ENCODE measurements at places on chromosomes 5 and 9.

GRCh38 chr5:77321793-77322394 lies 111.4 kb downstream of the PDE8B start:
- H3K36me3 ChIP-seq = no peaks in the 10 kb centered on the region
- H3K27ac ChIP-seq = no peak overlapping the region
- no peaks in the 10 kb centered on the region for H3K4me1 ChIP-seq
- no peak overlapping the region for H3K4me3 ChIP-seq
- no peak for DNase-seq
- H3K27me3 ChIP-seq = no peaks in the 10 kb centered on the region

- H3K4me3 ChIP-seq = no peak overlapping the region
- no peak for DNase-seq
- no peaks in the 10 kb centered on the region for H3K36me3 ChIP-seq
- no peaks in the 10 kb centered on the region for H3K27me3 ChIP-seq
- no peak overlapping the region for H3K27ac ChIP-seq
These were observed 123.1 kb upstream of the C6 start for GRCh38 chr5:41336471-41336870.

GRCh38 chr9:19965336-19965735 lies 176.5 kb upstream of the SLC24A2 start:
- no peak overlapping the region for H3K4me3 ChIP-seq
- H3K27ac ChIP-seq = no peak overlapping the region
- DNase-seq = no peak

GRCh38 chr5:40395251-40395650 lies 284.5 kb upstream of the PTGER4 start:
- no peak overlapping the region for H3K27ac ChIP-seq
- no peaks in the 10 kb centered on the region for H3K36me3 ChIP-seq
- no peak for DNase-seq
- peaks cover 4% of the 10 kb centered on the region for H3K4me1 ChIP-seq
- H3K27me3 ChIP-seq = no peaks in the 10 kb centered on the region

DNA sequence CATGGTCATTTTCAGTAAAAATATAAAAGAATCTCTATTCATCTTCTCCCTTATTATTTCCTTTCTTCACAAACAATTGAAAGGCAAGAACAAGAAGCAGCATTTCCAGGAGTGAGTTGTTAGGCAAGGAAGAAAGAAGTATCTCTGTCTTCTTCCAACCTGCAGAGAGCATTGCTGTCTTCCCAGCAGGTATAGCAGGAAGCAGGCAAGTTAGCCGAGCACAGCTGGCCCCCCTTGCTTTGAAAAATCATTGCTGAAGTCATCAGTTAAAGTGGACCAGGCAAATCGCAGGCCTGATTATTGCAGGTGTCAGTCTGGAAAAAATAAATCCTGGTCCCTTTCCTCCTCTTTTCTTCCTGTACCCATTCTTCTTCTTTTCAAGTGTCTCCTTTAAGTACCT lies 353.1 kb upstream of the BRINP1 start:
- DNase-seq = no peak
- no peaks in the 10 kb centered on the region for H3K36me3 ChIP-seq
- peaks cover 9% of the 10 kb centered on the region for H3K27me3 ChIP-seq
- H3K4me1 ChIP-seq = no peaks in the 10 kb centered on the region

- peaks cover 85% of the 10 kb centered on the region for H3K4me1 ChIP-seq
- H3K36me3 ChIP-seq = no peaks in the 10 kb centered on the region
- peak overlapping the region; percentile 84 for H3K27ac ChIP-seq
- DNase-seq = no peak
- H3K4me3 ChIP-seq = peak overlapping the region; percentile 81
These were observed 104.5 kb upstream of the CHD1 start for GRCh38 chr5:99033014-99033900.

DNA sequence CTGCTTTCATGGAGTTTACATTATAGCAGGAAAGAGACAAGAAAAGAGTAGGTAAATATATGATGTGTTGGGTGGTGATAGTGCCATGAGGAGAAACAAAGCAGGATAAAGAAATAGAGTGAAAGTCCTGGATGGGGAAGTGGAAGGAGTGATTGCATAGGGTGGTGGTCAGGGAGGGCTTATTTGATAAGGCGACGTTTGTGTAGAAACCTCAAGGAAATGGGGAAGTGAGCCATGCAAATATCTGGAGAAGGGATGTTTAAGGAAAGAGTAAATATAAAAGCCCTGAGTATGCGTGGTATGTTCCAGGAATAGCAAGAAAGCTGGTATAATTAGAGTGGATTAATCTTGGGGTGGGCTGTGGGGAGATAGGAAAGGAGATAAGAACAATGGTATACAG lies 134.7 kb upstream of the SV2C start:
- DNase-seq = no peak
- H3K27me3 ChIP-seq = peaks cover 3% of the 10 kb centered on the region
- no peak overlapping the region for H3K4me3 ChIP-seq
- no peaks in the 10 kb centered on the region for H3K36me3 ChIP-seq
- H3K4me1 ChIP-seq = no peaks in the 10 kb centered on the region
- H3K27ac ChIP-seq = no peak overlapping the region

DNA sequence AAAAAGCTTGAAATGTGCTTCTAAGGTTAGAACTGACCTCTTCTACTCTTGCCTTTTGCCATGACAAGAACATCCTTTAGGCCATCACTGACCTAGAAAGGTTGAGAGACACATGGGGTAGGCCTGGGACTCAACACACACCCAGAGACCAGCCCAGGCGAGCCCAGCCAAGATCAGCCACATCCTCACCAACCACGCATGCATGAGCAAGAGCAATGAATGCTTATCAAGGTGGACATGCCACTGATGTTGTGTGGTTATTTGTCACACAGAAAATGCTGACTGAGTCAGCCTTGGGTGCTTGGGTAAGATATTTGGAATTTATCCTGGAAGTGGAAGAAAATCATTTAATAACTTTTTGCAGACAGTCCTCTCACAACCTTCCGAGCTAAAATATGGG lies 39.4 kb downstream of the SMIM23 start:
- no peaks in the 10 kb centered on the region for H3K27me3 ChIP-seq
- DNase-seq = no peak
- H3K4me1 ChIP-seq = no peaks in the 10 kb centered on the region
- no peak overlapping the region for H3K27ac ChIP-seq

DNA sequence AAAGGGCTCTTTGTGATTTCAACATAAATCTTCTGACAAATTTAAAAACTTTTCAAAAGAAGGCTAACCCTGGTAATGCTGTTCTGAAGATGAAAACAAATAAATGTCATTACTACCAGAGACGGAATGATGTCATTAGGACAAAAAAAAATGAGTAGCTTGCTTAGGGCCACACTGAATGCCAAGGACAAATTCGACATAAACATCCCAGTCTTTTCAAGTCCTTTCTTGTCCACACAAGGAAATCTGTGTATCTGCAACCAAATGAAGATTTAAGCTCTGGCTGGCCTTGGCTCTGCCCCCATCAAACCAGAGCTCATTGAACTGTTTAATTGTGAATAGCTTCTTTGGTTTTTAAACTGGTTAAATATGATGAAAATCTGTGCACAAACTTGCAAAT lies 592.7 kb downstream of the TLE1 start:
- no peak overlapping the region for H3K27ac ChIP-seq
- H3K4me3 ChIP-seq = no peak overlapping the region
- H3K27me3 ChIP-seq = no peaks in the 10 kb centered on the region
- no peaks in the 10 kb centered on the region for H3K4me1 ChIP-seq

GRCh38 chr5:52825826-52826225 lies 38.1 kb downstream of the ITGA1 start:
- no peak overlapping the region for H3K4me3 ChIP-seq
- DNase-seq = no peak
- H3K4me1 ChIP-seq = no peaks in the 10 kb centered on the region
- no peaks in the 10 kb centered on the region for H3K36me3 ChIP-seq

Measured in activated B cell treated with CpG ODN at 0.5 μM for 24 hours (primary cell).